NCI-H2171 (cell line): ENCODE measurements at places on chromosomes 7 and 10.

GRCh38 chr7:92698237-92698841 is 108.1 kb upstream of the FAM133B start:
- DNase-seq = no peak

DNA sequence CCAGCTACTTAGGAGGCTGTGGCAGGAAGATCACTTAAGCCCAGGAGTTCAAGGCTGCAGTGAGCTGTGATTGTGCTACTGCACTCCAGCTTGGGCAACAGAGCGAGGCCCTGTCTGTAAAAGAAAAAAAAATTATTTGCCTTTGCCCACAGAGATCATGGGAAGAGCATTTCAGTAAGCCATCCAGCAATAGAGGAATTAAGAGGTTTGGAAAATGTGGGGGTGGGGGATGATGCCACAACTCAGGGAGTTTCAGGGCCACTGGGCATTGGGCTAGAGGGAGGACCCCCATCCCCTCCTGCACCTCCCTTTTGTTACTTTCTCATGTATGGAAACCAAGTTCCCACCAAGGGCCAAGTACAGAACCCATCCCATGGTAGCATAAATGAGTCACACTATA is 38.4 kb downstream of the SVIL start:
- DNase-seq = no peak

GRCh38 chr10:74067373-74068352 is 69.7 kb downstream of the VCL start:
- DNase-seq = no peak

- DNase-seq = no peak
Measured at GRCh38 chr10:11050301-11051287, 32.9 kb downstream of the CELF2 start.

- DNase-seq = no peak
Measured at GRCh38 chr7:35729061-35729783, 34.3 kb upstream of the HERPUD2 start.

GRCh38 chr10:6069081-6069931 is 7.1 kb upstream of the IL2RA start:
- no peak for DNase-seq

- no peak for DNase-seq
Measured at GRCh38 chr7:114502454-114503254, 88.0 kb downstream of the FOXP2 start.

GRCh38 chr7:117863618-117864017 is 9.6 kb downstream of the CTTNBP2 start:
- DNase-seq = no peak

GRCh38 chr10:79209340-79209739 is 137.9 kb upstream of the PPIF start:
- no peak for DNase-seq

GRCh38 chr10:78736926-78737630 is 331.7 kb upstream of the ZMIZ1 start:
- DNase-seq = no peak
